PC-9 (cell line): ENCODE measurements at places on chromosomes 16 and 17.
A peak's percentile ranks its signal among the peaks of the same experiment; 100 is the strongest.

- DNase-seq: no peak
Measured at GRCh38 chr16:76396977-76397376, 119.8 kb downstream of the CNTNAP4 start.

GRCh38 chr16:23282568-23282967 lies 19.5 kb upstream of the SCNN1B start:
- no peak for DNase-seq

DNA sequence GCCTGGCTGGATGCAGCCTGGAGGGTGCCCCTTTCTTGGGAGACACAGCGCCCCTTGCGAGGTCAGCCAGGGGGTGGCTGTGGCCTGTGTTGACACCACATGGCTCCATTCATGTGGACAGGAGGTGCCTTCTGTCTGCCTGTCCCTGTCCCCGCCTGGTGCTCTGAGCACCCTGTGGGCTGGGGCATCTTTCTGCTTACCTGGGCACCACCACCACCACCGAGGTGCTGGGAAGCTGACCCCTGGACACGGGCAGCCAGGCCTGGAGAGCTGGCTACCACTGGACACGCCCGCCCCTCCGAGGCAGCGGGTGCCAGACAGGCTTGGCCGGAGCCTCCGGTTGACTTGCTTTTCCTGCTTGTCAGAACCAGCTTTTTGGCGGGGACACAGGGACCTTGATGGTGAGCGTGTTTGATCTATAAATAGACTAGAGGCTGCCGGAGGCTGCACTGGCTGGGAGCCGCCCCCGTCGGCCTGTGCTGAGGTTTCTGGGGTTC lies 121.3 kb upstream of the GSE1 start:
- peak; percentile 88 for DNase-seq

- no peak for DNase-seq
Measured at GRCh38 chr17:73938706-73939105, 264.8 kb upstream of the RPL38 start.

- DNase-seq: peak; percentile 19
Measured at GRCh38 chr16:48113471-48113870, 42.3 kb downstream of the ABCC12 start.

- DNase-seq: no peak
Measured at GRCh38 chr17:21385281-21385845, 9.2 kb downstream of the KCNJ12 start.

DNA sequence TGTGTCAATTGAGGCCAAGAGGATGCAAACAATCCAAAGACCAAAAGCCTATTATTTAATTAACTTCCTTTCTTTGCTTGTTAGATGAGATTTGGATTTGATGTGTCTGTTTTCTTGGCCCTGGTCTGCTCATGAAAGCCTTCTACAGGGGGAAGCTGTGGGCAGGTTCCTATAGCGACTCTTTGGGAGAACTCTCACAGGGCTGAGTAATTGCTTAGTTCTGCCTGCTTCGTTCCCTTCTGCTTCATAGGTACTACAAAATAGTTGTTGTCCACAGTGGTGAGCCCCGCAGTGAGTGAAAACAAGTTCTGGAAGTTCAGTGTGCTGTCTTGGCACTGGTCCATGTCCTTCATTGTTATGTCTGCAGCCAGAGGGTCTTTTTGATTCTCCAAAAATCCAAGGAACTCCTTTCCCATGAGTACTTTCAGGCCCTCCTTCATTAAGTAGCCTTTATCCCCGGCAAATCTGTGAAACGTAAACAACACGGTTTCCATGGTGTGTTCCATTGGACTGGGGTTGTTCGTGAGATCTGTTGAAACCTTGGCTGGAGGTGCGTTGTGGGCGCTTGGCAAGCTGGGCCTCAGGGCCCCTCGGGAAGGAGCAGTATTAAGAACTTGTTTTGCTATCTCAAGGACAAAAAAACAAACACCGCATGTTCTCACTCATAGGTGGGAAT lies 30.0 kb upstream of the ANKRD40CL start:
- no peak for DNase-seq

- no peak for DNase-seq
Measured at GRCh38 chr17:57370619-57371018, 114.3 kb downstream of the MSI2 start.

DNA sequence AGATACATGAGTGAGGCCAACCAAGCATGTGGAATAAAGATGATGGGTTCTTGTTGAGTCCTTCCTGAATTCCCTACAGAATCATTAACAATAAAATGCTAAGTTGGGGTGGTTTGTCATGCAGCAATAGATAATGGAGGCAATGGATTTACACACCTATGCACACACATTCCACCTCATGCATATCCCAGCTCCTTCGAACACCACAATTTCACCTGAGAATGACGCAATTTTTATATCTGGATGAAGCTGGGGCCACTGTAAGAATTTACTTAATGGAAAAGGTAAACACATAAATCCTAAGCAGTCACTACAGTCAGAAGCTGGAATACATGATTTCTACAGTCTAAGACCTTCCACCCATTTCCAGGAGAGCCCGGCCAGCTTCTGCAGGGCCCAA lies 49.8 kb upstream of the ICAM2 start:
- DNase-seq: no peak

GRCh38 chr17:61205931-61206330 lies 193.7 kb upstream of the TBX2 start:
- DNase-seq: no peak

- DNase-seq: no peak
Measured at GRCh38 chr17:76087531-76087930, 8.5 kb downstream of the ZACN start.

GRCh38 chr17:81070541-81071246 lies 35.7 kb downstream of the BAIAP2 start:
- no peak for DNase-seq

GRCh38 chr16:19417640-19418039 lies at the start of gene TMC5:
Gene TMC5, plus strand, starts transcription at chr16:19417883. Its CDS starts 22,156 bp downstream, at chr16:19440039.
- DNase-seq: no peak

- no peak for DNase-seq
Measured at GRCh38 chr16:17259751-17260270, 210.9 kb downstream of the XYLT1 start.

- DNase-seq: no peak
Measured at GRCh38 chr16:48524348-48525200, 85.4 kb downstream of the N4BP1 start.

GRCh38 chr17:46046957-46047356 lies 47.9 kb downstream of the STH start:
- DNase-seq: no peak

DNA sequence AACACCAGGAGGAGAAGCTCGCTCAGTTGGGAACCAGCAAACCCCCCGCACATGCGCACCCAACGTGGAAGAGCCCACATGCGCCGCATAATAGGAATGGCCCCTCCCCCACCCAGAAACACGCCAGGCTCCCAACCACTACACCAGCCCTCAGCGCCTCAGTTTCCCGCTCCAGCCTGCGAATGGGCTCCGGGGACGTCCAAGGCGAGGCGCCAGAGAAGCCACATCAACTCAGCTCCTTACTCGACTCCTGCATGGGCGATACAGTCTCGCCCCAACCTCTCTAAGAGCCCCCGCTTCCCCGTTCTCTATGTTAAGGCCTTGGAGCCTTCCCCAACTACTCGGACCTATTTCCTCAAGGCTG lies 504 bp downstream of the SRSF1 start:
- DNase-seq: peak; percentile 59

DNA sequence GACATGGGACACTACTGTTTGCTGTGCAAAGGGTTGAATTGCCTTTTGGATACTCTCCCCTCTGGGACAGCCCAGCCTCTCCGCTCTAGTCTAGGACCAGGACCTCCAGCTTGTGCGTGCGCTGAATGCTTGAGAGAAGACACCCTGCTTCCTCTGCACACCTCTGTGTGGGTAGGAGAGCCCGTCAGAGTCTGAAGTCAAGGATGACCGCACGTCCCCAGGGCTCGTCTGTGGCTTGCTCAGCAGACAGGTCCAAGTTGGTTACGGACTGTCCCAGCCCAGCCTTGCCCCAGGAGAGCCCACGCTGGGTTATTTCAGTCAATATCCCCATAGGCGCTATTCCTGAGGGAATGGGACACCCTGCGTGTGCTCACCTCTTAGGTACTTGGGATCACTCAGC lies 3.7 kb downstream of the C16orf89 start:
- no peak for DNase-seq

- no peak for DNase-seq
Measured at GRCh38 chr16:20798364-20798763, 7.9 kb downstream of the ERI2 start.

DNA sequence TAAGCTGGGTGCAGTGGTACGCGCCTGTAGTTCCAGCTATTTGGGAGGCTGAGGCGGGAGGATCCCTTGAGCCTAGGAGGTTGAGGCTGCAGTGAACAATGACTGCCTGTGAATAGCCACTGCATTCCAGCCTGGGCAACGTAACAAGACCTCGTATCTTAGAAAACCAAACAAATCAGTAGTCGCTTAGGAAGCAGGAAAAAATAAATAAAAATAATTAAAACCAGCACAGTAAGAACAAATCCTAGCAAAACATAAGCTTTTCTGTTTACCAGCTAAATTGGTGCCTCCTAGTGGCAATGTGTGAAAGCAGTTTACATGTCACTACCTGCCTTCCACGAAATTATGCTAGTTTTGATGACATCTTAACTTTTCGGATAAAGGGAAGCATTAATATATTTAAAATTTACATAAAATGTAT lies 1.3 kb downstream of the ARMC5 start:
- DNase-seq: peak; percentile 43

GRCh38 chr16:47054306-47054705 lies 80.8 kb upstream of the DNAJA2 start:
- DNase-seq: no peak

GRCh38 chr16:48611329-48612137 lies 1.6 kb upstream of the N4BP1 start:
- peak; percentile 26 for DNase-seq

GRCh38 chr17:39757176-39757662 lies 19.5 kb downstream of the GRB7 start:
- DNase-seq: no peak

- DNase-seq: no peak
Measured at GRCh38 chr16:1439058-1439698, 5.2 kb downstream of the CCDC154 start.

DNA sequence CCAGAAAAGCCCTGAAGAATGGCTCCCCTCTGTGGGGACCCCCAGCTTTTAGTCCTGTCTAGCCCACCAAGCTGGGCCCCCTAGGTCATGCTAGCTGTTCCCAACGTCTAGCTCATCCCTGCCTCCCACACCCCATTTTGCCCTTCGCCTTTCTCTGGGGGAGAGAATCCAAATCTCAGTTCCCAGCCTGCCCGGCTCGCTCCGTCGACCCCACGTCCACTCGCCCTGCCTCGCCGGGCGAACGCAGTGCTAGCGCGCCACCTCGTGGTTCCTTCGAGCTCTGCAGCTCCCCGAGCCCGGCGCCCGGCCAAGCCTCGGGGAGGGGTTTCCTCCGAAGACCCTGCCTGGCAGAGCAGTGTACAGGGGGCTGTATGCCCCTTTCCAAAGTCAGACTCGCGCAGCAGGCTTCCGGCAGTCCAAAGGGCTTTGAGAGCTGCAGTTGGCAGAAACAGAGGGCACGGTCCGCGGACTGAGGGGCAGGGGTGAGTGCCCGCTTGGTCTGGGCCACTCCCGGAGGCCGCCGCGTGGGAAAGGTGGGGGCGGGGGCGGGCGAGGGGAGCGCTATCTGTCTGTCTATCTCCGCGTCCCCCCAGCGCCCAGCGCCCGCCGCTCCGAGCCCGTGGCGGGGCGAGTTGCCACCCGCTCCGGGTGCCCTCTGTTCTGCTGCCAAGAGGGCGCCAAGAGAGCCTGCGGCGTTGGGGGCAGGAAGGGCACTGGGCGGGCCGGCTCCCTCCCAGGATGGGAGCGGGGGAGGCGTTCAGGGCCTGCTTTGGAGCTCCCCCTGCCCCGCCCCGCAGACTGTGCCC lies 1.7 kb upstream of the DLX3 start:
- peak; percentile 45 for DNase-seq

DNA sequence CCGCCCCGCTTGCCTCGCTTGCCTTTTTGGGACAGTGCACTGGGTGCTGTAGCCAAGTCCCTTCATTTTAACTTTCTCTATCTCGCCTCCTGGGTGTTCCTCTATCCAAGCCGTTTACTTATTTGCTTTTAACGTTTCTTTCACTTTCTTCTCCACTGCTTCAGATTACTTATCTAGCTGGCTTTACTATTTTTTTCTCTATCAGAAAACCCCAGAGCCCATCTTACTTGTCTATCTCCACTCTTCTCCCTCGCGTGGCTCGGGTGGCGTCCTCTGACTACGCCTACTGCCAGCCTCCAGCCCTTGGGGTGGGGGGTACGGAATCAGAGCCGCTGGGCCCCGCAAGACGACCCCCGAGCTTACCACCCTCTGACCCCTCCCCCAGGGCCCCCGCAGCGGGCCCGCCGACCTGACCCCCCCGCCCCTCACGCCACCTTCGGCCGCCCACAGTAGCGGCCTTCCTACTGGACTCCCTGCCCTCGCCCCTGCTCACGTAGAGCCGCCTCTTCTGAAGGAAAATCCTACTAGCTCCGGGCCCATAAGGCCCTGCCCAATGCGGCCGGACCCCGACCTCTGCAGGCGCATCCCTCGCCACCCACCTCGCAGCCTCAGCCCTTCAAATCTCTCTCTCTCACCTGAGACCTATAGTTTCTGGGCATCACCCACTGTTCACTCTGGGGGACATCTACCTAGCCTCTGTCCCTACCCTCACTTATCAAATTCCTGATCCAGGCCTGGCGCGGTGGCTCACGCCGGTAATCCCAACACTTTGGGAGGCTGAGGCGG lies 1.0 kb upstream of the SLC12A4 start:
- no peak for DNase-seq

DNA sequence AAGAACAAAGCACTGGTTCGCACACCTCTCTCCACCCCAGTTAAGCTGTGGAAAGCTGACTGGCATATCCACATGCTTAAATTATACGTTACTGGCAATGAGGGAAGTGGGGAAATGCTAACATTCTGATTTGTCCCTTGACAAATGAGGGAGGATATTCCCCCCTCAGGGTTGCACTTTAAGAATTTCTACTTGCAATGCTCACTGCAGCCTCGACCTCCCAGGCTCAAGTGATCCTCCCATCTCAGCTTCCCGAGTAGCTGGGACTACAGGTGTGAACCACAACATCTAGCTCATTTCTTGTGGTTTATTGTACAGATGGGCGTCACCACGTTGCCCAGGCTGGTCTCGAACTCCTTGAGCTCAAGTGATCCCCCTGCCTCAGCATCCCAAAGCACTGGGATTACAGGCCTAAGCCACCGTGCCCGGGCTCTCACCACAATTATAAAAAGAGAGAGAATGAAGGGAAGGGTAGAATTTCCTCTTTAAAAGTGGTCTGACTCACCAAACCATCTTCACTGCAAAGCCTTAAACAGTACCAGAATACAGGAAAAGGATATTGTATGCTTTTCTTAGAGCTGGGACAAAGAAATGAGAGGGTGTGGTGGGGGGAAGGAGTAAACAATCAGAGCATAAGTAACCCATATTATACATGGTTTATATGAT lies 38.9 kb downstream of the KANSL1 start:
- DNase-seq: no peak
